ENCODE measurements at places on chromosomes 1 and 21.

DNA sequence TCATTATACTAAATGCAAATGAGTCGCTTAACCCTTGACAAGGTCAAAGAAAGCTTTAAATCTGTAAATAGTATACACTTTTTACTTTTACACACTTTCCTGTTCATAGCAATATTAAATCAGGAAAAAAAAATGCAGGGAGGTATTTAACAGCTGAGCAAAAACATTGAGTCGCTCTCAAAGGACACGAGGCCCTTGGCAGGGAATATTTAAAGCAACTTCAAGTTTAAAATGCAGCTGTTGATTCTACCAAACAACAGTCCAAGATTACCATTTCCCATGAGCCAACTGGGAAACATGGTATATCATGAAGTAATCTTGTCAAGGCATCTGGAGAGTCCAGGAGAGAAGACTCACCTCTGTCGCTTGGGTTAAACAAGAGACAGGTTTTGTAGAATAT lies 62.7 kb downstream of the CAPN2 start:
- DNase-seq = peak; percentile 10

DNA sequence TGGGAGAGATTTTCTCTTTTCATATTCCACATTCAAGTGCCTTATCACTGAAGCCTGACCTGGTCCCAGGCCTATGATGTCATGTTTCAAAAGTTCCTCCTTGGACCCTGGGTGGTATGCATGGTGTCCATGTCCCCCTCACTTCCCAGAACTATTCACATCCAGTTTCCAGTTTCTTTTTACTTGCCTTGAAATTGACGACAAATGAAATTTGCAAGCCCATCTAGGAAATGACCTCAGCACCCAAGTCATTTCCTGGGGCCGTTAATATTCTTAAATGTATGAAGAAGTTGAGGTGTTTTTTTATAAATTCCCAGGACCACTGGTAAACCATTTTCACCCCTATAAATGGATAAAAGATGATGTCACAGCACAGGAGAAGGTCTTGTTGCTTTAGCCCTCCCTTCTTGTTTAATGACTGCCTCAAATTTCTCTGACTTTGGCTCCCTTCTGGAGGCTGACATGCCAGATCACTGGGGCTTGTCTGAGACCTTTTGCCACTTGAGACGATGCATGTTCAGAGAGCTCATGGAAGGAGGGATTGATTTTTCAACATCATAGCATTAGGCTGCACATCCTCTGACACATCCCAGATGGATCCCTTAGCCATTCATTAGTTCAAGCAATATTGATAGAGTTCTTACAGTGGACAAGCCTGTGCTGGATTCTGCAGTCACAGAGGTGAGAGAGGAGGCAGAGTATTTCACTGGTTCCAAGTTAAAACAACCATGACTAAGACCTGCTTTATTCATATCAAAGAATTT lies 221.3 kb downstream of the PLPP3 start:
- no peak for DNase-seq

DNA sequence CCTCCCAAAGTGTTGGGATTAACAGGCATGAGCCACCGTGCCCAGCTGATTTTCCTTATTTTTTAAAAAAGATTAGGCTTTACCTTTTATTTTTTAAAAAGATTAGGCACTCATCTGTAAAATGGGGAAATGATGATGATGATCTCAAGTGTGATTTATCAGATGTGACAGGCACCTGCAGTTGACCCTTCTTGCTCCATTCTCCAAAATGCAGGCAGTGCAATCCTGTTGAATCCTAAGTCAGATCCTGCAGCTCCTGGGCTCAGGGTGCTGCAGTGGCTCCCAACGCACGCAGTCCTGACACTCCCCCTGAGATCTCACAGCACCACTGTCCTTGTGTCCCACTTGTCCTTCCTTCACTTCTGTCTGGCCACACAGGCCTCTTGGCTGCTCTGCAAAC lies 257.3 kb upstream of the KAZN start:
- DNase-seq = no peak

DNA sequence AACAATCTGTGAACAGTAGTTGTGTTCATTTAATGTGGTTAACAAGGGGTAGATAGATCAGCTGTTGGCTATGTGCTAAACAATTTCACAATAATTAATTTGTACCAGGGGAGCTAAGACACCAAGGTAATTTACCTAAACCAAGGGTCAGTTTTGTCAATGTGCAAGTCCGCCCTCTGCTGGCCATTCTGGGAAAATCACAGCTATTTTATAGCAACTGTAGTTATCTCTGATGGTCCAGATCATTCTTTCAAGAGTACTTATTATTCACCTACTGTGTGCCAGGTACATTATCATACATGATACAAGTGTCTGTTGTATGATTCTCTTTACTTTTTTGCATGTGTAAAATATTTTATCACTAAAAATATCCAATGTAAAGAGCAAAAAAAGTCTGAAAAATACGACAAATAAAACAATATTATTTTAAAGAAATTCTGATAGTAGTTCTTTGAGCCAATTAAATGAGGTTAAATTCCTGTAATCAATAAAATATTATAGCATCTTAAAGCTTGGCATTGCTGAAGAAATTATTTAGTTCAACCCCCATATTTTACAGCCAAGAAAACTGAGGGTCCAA lies 312.3 kb upstream of the FAM78B start:
- DNase-seq = peak; percentile 15

- no peak for DNase-seq
These were observed 51.5 kb upstream of the TNFSF4 start for GRCh38 chr1:173258479-173259264.

Measured in MG63 (cell line).